ENCODE measurements at places on chromosomes 6 and 20. TPM values are rescaled to one million over a fixed set of nuclear protein-coding genes. Genes with fewer than 3 reads are reported as not detected.
A peak's percentile ranks its signal among the peaks of the same experiment; 100 is the strongest.

DNA sequence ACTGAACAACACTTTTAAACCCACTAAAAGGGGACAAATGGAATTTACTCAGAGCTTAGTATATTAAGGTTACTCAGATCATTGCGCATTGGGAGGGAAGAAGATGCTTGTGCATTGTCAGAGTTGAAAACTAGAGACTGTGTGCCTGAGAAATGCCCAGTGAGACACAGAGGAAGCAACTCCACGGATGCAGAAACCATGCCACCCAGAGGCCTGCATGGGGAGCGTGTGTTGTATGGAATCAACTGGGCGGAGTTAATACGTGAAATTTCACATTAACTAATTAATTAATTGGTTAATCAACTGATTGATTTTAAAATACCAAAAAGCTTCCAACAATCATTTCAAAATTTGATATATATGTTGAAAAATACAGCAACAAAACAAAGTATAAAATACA is 391.6 kb downstream of the PLCB1 start:
- H3K36me3 ChIP-seq, result no peaks in the 10 kb centered on the region
- H3K4me1 ChIP-seq, result peaks cover 6% of the 10 kb centered on the region
- no peaks in the 10 kb centered on the region for H3K27me3 ChIP-seq
- peak; percentile 47 for DNase-seq
- H3K4me3 ChIP-seq, result no peak overlapping the region
- H3K27ac ChIP-seq, result no peak overlapping the region

DNA sequence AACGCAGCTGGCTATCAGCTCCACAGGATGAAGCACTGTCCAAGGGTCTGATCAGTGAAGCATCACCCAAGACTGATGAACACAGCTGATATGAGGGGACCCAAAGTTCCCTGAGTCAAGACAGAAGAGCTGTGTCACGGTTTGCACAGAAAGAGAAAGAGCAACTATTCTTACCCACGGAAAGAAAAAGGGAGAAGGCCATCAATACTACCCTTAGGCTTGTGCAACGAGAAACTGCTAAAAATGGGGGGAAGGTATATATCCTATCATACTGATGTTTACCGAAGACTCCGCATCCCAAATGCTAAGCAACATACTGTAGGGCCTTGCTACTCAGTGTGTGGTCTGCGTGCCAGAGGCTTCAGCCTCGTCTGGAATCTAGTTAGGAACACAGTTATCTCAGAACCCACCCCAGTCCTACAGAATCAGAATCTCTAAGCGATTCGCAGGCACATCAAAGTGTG is 665 bp downstream of the FASTKD5 start:
- no peak for DNase-seq
- peaks cover 3% of the 10 kb centered on the region for H3K4me1 ChIP-seq
- H3K36me3 ChIP-seq, result peaks cover 4% of the 10 kb centered on the region
- peak overlapping the region; percentile 95 for H3K4me3 ChIP-seq
- no peaks in the 10 kb centered on the region for H3K27me3 ChIP-seq

- H3K36me3 ChIP-seq, result no peaks in the 10 kb centered on the region
- H3K27me3 ChIP-seq, result no peaks in the 10 kb centered on the region
- peaks cover 8% of the 10 kb centered on the region for H3K4me1 ChIP-seq
- no peak for DNase-seq
- no peak overlapping the region for H3K27ac ChIP-seq
- H3K4me3 ChIP-seq, result no peak overlapping the region
Measured at GRCh38 chr6:20302702-20303251, 90.5 kb upstream of the MBOAT1 start.

- no peak for DNase-seq
- no peak overlapping the region for H3K4me3 ChIP-seq
- H3K4me1 ChIP-seq, result peaks cover 2% of the 10 kb centered on the region
- no peaks in the 10 kb centered on the region for H3K36me3 ChIP-seq
- no peaks in the 10 kb centered on the region for H3K27me3 ChIP-seq
Measured at GRCh38 chr6:7058250-7058923, 49.4 kb upstream of the RREB1 start.

DNA sequence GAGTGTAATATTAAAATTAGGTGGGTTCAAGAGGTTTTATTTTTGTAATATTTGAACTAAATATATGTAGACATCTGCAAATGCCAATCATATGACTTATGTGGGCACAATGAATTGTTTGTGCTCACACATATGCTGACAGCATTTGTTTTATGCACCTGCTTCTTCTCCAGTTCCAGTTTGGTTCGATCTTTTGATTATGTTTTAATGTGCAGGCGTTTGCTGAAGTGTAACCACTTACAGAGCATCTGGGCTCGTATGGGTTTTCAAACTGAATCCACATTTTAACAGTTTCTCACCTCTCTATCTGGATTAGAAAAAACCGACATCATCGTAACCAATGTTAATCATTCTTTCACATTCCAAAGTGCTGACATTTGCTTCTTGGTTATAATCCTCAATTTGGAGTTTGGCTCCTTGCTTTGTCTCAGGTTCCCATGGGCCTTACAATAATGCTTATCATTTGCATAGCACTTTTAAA is 129.1 kb upstream of the SPACA1 start:
- H3K36me3 ChIP-seq, result no peaks in the 10 kb centered on the region
- H3K4me3 ChIP-seq, result no peak overlapping the region
- H3K4me1 ChIP-seq, result no peaks in the 10 kb centered on the region

- H3K4me3 ChIP-seq, result no peak within 1 kb of the TSS
- H3K27ac ChIP-seq, result no peak within 1 kb of the TSS
- H3K4me1 ChIP-seq, result peaks cover 12% of the 10 kb centered on the region
Measured at GRCh38 chr6:135851442-135852271, at the start of gene PDE7B. TSS of gene PDE7B (plus strand) at chr6:135851701.

GRCh38 chr6:132131758-132132157 is 180.6 kb upstream of the CCN2 start:
- no peaks in the 10 kb centered on the region for H3K27me3 ChIP-seq
- peak; percentile 42 for DNase-seq
- H3K4me3 ChIP-seq, result no peak overlapping the region

- DNase-seq, result no peak
- no peaks in the 10 kb centered on the region for H3K4me1 ChIP-seq
- H3K27ac ChIP-seq, result peak overlapping the region; percentile 96
Measured at GRCh38 chr6:1885576-1886011, 275.9 kb downstream of the FOXC1 start.

DNA sequence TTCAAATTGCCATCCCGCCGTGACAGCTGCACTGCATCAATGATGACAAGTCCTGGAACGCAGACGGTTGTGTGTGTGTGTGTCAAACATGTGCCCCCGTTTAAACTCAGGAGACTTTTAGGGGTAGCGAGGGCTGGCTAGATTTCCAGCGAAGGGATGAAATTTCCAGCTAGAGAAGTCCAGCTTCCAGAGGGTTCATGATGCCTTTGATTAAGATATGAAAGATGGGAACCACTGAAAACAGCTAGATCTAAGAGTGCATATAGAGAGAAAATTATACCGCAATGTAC is 644 bp downstream of the KIZ start:
- no peak for DNase-seq
- peak overlapping the region; percentile 84 for H3K4me3 ChIP-seq

DNA sequence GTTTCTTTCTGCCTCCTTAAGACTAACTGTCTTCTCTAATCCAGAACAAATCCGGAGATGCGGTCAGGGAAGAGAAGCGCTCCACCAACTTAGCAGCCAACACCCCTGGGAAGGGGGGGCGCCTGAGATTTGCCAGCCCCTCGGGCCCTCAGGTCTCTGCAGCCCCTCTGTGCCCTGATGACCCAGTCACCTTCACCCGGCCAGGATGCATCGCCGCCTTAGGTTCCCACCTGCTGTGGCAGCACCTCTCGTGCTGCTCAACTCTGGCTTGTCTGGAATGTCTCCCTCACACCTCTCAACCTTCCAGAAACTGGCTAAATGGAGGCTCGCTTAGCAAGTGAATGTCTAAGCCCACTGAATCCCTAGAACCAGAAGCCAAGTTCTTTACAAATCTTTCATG is 28.0 kb upstream of the AAR2 start:
- no peaks in the 10 kb centered on the region for H3K27me3 ChIP-seq
- no peak overlapping the region for H3K4me3 ChIP-seq
- DNase-seq, result peak; percentile 60
- H3K27ac ChIP-seq, result no peak overlapping the region

DNA sequence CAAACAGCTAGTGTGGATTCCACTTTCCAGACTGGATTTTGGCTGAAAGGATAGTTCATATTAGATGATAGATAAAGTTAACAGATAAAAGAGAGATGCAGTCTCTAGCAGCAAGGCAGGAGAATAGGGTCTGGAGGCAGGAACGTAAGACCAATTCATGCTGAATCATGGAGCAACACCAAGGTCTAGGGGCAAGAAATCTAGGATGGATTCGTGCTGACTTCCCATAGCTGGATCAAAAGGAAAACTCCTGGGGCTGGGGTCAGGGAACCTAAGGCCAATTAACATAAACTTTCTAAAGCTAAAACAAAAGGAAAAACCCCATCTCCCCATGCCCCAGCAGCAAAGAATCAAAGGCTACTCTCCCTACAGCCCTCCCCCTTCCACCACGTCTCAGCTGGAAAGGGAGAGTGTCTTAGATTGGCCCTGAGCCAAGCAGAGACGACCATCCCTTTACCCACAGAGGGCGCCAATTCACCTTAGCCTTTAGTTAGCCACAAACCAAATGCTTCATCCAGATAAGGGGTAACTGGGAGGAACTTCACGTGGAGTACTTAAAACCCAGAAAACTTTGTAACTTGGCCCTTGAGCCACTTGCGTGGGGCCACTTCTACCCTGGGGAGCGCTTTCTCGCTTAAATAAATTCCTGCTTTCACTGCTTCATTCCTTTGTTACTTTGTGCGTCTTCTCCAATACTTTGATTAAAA is 7.6 kb downstream of the TREM1 start:
- H3K4me3 ChIP-seq, result no peak overlapping the region
- H3K27me3 ChIP-seq, result peaks cover 12% of the 10 kb centered on the region
- no peaks in the 10 kb centered on the region for H3K36me3 ChIP-seq
- H3K4me1 ChIP-seq, result no peaks in the 10 kb centered on the region
- no peak overlapping the region for H3K27ac ChIP-seq

- H3K27ac ChIP-seq, result no peak overlapping the region
- no peaks in the 10 kb centered on the region for H3K36me3 ChIP-seq
- no peaks in the 10 kb centered on the region for H3K27me3 ChIP-seq
- peaks cover 9% of the 10 kb centered on the region for H3K4me1 ChIP-seq
Measured at GRCh38 chr6:139977887-139978332, 603.5 kb upstream of the CITED2 start.

DNA sequence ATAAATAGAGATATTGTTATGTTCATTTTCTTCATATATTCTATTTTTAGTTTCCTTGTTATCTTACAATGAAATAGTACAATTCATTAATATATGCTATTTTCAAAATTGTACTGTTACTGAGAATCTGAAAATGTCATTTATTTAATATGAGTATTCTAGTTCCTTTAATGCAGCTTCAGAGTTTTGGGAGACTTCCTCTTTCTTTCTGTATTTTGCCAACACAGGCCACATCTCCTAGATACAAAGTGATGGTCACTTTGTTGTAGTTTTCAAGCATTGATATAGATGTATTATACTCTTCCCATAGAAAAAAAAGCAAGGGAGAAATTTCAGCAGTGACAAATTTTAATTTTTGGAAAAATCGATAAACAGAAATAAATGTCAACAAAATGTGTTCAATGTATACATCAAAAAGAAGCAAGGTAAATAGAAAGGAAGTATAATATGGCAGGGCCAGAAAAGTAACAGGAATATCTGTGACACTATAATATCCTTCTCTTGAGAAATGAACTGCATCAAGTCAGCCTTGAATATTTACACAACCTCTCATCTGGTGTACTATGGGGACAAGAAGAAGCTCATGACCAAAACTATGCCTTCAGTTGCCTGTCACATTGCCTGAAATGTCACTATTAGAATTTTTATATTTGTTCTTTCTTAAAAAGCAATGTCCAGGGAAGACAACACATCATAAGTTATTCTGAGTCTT is 396.0 kb downstream of the TBC1D32 start:
- no peak for DNase-seq
- no peaks in the 10 kb centered on the region for H3K27me3 ChIP-seq
- H3K27ac ChIP-seq, result no peak overlapping the region
- no peaks in the 10 kb centered on the region for H3K36me3 ChIP-seq
- H3K4me1 ChIP-seq, result peaks cover 3% of the 10 kb centered on the region

DNA sequence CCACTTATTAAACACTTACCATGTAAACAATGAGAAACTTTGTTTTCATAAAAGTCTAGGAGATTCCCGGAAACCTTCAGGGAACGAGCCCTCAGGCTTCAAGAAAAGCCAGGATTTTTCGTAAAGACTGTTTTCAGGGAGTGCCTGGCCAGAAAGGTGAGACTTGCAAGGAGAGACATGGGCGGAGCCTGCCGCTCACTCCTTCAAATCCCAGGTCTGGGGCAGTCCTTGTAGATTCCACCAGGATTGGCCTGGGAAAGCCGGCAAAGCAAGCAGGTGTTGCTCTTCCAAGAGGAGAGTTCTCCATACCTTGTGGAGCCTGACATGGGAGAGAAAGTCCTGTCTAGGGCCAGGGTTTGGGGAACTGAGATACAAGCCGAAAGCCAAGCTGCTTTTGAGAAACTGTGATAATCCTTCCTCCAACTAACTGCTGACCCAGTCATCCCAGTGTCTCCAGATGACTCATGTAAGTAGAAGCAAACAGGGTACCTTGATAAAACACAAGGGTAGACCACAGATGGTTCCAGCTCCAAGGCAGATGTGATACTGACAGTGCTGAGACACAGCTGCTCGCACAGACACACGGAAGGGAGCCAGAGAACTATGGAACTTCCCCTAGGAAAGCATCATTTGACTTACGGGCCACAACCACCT is 69.4 kb upstream of the NAA20 start:
- H3K4me1 ChIP-seq, result peaks cover under 1% of the 10 kb centered on the region
- no peaks in the 10 kb centered on the region for H3K27me3 ChIP-seq
- peak; percentile 85 for DNase-seq

GRCh38 chr6:38459291-38459690 is 180.4 kb downstream of the BTBD9 start:
- H3K4me3 ChIP-seq, result no peak overlapping the region
- H3K4me1 ChIP-seq, result no peaks in the 10 kb centered on the region
- H3K27me3 ChIP-seq, result no peaks in the 10 kb centered on the region

GRCh38 chr6:31272836-31273626 is 1.1 kb upstream of the HLA-C start:
- H3K4me3 ChIP-seq, result peak overlapping the region; percentile 79
- H3K4me1 ChIP-seq, result no peaks in the 10 kb centered on the region
- no peak overlapping the region for H3K27ac ChIP-seq
- H3K36me3 ChIP-seq, result no peaks in the 10 kb centered on the region
- H3K27me3 ChIP-seq, result peaks cover 41% of the 10 kb centered on the region
- no peak for DNase-seq

DNA sequence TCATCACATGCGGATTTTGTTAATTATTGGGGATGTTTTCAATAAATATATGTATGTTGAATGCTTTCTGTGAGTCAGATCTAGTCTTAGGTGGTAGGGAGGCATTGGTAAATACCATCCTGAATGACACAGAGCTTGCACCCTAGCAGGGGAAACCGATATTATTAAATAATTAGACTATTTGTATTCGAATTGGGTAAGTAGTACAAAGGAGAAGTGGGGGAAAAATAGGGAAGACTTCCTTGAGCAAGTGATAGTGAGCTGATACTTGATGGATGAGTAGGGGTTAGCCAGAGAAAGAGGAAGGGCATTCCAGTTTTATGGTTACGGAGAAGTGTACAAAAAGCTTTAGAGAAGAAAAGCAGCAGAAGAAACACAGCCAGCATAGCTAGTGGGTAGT is 1.5 kb downstream of the RIOK1 start:
- no peaks in the 10 kb centered on the region for H3K27me3 ChIP-seq
- peaks cover 32% of the 10 kb centered on the region for H3K36me3 ChIP-seq
- peak overlapping the region; percentile 89 for H3K4me3 ChIP-seq
- no peaks in the 10 kb centered on the region for H3K4me1 ChIP-seq

Gene MUCL3
- total RNA-seq, result 0.16 TPM

Gene PNISR
- 197 TPM for total RNA-seq

Gene PLCB4
- total RNA-seq, result 14.4 TPM

Gene RRBP1
- total RNA-seq, result 205 TPM

Gene OOEP
- total RNA-seq, result not detected

Gene CDC5L
- 30.5 TPM for total RNA-seq

Gene RSPO4
- total RNA-seq, result 4.6 TPM

Gene PPP2R5D
- total RNA-seq, result 51.7 TPM

Gene KHDC3L
- not detected for total RNA-seq

Gene TRIM10
- total RNA-seq, result not detected

Measured in endodermal cell (in vitro differentiated cells).